Stimulated activated CD8-positive, alpha-beta memory T cell treated with anti-CD3 and anti-CD28 coated beads, Interleukin-4, amount 100 ng/mL, for 1 hour (primary cell): ENCODE measurements at places on chromosomes 3 and 15.

GRCh38 chr3:23079976-23080375 is 123.2 kb upstream of the UBE2E2 start:
- no peak for DNase-seq

GRCh38 chr3:37179144-37179967 is 5.0 kb upstream of the LRRFIP2 start:
- DNase-seq, result no peak

- DNase-seq, result no peak
Observed at GRCh38 chr3:165194511-165195240, 1.5 kb downstream of the SLITRK3 start.

DNA sequence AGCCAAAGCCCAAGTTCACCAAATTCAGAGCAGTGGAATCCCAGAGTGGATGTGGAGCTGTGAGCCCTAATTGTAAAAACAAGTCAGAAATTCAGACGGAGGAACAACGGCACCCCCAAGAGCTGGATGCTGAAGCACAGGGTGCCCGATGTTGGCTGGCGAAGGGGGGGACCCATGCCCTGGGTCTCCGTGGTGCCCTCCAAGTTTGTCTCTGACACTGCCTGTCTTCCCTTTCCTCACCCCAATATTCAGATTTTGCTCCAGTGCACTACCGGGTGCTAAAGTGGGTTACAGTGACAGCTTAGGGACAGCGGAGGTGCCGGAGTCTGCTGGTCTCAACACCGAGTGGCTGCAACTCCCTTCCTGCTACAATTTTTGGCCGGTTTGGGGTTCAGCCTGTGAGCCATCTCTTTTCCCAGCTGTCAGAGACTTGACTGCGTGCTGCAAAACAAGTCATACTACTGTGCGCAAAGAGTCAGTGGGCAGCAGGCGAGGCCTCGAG is 6.6 kb downstream of the GRIP2 start:
- DNase-seq, result no peak

DNA sequence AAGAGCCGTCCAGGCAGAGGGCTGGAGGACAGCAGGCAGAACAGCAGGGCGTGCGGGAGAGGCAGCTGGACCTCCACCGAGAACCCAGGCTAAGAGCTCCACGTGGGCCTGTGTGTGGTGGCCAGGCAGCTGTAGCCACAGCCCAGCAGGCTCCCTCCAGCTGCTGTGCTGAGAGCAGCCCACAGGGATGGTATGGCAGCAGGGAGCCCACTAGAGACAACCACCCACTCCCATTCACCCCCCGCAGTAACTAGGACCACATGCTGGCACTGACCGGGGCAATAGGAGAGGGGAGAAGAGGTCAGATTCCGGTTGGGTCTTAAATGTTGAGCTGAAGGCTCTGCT is 25.6 kb upstream of the MUSTN1 start:
- DNase-seq, result no peak

DNA sequence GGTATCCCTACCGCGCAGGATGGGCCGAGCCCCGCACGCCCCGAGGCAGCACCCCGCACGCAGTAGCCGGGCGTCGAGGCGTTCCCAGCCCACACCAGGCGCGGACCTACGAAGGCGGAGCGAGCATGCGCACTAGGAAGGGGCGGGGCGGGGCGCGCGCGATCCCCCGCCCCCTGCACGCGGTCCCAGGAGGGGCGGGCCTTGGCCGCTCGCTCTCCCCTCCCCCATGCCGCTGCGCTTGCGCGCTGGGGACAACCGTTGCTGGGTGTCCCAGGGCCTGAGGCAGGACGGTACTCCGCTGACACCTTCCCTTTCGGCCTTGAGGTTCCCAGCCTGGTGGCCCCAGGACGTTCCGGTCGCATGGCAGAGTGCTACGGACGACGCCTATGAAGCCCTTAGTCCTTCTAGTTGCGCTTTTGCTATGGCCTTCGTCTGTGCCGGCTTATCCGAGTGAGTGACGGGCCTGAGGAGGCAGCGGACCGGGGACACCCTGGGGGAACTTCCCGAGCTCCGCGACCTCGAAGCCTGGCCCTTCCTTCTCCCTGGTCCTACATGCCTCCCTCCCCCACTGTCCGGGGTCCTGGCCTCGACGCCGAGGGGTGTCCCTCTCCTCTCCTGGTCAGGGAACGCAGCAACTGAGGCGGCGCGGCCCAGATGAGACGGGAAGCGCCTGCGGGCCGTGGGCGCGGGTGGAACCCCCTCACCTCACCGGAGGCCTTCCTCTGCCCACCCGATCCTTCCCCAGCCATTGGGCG is at the start of gene SPESP1:
Gene SPESP1, plus strand, starts transcription at position 258 of the 755 bp plus-strand sequence. Its CDS starts 129 bp downstream, at position 387.
- DNase-seq, result no peak

DNA sequence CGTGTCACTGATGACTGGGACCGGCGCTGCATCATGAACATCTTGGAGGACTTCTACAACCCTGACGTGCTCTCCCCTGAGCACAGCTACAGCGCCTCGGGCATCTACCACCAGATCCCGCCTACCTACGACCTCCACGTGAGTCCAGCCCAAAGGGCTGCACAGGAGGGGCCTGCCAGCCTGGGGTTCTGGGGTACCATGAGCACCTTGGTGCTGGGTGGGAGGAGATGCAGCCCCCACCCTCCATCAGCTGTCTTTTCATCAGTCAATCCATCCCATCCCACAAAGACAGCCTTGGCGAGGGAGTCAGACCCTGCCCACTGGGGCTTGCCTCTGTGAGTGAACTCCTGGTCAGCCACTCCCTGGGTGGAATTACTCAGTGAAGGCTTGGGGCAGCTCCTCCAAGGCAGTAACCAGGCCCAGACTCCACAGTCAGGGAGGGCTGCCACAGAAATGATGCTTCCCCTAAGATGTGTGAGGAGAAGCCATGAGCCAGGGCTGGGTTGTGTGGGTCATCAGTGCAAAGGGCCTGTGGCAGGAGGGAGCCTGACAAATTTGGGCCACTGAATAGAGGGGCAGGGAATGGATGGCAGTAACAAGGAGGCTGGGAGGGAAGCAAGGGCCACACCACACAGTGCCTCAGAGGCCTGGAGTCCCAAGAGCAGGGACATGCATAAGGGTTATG is 47.9 kb downstream of the SEMA3G start:
- DNase-seq, result no peak

- DNase-seq, result no peak
Observed at GRCh38 chr15:72463702-72464101, 10.4 kb upstream of the ARIH1 start.

GRCh38 chr3:177427540-177427939 is 230.3 kb upstream of the TBL1XR1 start:
- no peak for DNase-seq

DNA sequence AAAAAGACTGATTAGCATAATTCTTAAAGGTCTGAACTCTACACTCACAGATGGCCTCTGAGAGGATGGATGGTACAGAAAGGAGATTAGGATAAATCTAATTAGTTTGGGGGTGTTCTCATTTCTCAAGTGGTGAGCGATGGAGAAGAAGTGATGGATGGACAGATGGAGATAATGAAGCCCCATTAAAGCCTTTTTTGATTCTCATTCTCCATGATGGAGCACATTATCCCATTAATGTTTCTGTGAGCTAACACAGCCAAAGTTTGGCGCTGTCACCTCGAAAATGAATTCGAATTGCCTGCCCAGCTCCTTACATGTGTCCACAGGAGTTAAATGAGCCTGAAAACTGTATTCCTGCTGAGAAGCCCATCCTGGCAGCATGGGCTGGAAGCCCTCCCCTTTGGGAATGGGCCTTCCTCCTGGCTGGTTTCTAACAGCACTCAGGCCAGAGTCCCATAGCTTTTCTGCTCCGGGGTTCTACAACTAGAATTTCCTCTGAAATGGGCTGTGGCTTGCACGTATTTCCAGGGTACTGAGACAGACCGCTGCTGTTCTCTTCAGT is 726.0 kb upstream of the CFAP20DC start:
- DNase-seq, result no peak

DNA sequence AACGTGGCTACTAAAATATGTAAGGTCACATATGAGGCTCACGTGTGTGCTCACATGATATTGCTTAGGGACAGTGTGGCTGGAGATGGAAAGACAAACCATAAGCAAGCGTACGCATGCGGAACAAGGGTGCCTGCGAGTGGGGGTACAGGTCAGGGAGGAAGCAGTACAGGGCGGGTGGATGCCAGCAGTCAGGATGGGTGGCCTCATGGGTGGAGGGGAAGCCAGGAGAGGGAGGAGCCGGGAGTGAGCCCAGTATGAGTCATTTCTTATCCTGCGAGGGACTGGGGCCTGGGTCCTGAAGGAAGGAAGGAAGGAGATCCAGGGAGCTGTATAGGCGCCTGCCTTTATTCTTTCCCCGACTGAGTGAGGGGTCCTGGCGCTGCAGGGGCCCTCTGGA is 42.0 kb upstream of the CGNL1 start:
- DNase-seq, result no peak

GRCh38 chr3:3082234-3082924 is 27.8 kb downstream of the IL5RA start:
- DNase-seq, result no peak

- DNase-seq, result no peak
Observed at GRCh38 chr3:2937592-2937991, 172.6 kb downstream of the IL5RA start.

DNA sequence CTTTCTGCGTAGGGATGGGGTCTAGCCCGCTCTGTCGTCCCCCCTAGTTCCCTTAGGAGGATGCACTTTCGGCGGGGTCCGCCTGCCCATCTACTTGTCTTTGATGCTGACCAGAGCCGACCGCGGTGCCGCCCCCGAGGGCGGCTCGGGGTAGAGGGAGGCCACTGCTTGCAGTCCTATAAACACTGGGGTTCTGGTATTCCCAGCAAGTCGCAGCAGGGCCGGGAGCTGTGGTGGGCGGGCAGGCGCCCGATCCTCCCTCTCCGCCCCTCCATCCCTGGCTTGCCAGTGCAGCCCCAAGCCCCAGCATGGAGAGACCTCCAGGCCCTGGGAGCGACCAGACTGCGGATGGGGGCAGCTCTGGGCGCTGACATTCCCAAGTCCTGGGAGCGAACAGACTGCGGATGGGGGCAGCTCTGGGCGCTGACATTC is 830 bp downstream of the SEMA4B start:
- no peak for DNase-seq
